ENCODE measurements at places on chromosomes 3 and 15. TPM values are rescaled to one million over a fixed set of nuclear protein-coding genes. Genes with fewer than 3 reads are reported as not detected.

GRCh38 chr3:185328324-185329004 lies 34.5 kb upstream of the MAP3K13 start:
- H3K27me3 ChIP-seq = no peaks in the 10 kb centered on the region
- no peak for DNase-seq
- no peak overlapping the region for H3K4me3 ChIP-seq
- no peaks in the 10 kb centered on the region for H3K36me3 ChIP-seq
- no peaks in the 10 kb centered on the region for H3K4me1 ChIP-seq

DNA sequence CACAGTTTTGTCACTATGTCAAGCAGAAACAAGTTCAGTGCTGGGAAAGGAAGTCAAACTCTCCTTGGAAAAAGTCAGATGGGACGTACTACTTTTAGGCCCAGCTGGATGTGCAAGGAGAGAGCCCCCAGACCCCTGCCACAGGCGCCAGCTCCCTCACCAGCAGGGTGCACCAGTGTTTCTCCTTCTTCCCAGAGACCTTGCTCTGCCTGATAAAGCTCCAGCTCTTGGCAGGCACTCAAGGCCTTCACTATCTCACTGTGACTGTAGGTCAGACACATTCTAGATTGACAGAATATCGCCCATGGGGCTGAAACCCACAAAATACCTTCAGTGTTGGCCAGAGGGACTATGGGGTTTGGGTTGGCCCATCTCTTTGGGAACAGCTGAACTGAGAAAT lies 54.8 kb upstream of the CHRNB4 start:
- H3K4me3 ChIP-seq = no peak overlapping the region
- no peaks in the 10 kb centered on the region for H3K27me3 ChIP-seq
- H3K27ac ChIP-seq = no peak overlapping the region
- peak; percentile 36 for DNase-seq
- H3K36me3 ChIP-seq = no peaks in the 10 kb centered on the region

DNA sequence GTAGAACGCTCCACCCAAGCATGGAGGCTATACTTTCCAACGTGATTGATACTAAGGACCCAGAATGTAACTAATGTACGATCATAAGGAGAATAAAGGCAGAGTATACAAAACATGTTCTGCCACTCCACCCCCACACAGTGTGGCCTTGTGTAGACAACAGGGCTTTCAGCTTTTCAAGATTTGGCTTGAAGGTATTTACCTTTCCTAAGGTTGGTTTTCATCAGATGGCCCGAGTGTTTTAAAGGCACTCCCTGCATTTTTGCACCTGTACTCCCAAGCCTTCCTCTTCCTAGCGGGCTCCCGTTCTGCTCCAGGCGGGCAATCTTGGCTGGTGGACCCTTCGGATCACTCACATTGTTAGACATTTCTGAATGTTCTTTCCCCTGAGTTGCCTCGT lies 4.6 kb downstream of the SATB1 start:
- H3K4me1 ChIP-seq = peaks cover 12% of the 10 kb centered on the region
- H3K4me3 ChIP-seq = no peak overlapping the region
- no peaks in the 10 kb centered on the region for H3K27me3 ChIP-seq
- H3K36me3 ChIP-seq = no peaks in the 10 kb centered on the region
- H3K27ac ChIP-seq = no peak overlapping the region

Gene CCNB2
- total RNA-seq = 120 TPM

Gene IFT80
- 41.9 TPM for total RNA-seq

Gene CFAP20DC
- 11.4 TPM for total RNA-seq

Gene ZNF80
- total RNA-seq = not detected

Gene CEP70
- 28.8 TPM for total RNA-seq

- H3K4me3 ChIP-seq = no peak overlapping the region
- DNase-seq = no peak
- peaks cover 63% of the 10 kb centered on the region for H3K27me3 ChIP-seq
- no peaks in the 10 kb centered on the region for H3K36me3 ChIP-seq
Measured at GRCh38 chr15:42578984-42579537, 3.7 kb downstream of the STARD9 start.

Gene FBXW12
- total RNA-seq = not detected

- H3K27me3 ChIP-seq = no peaks in the 10 kb centered on the region
- H3K4me1 ChIP-seq = no peaks in the 10 kb centered on the region
- no peak overlapping the region for H3K4me3 ChIP-seq
- H3K36me3 ChIP-seq = no peaks in the 10 kb centered on the region
Measured at GRCh38 chr3:124315215-124316033, 323.5 kb upstream of the ROPN1 start.

DNA sequence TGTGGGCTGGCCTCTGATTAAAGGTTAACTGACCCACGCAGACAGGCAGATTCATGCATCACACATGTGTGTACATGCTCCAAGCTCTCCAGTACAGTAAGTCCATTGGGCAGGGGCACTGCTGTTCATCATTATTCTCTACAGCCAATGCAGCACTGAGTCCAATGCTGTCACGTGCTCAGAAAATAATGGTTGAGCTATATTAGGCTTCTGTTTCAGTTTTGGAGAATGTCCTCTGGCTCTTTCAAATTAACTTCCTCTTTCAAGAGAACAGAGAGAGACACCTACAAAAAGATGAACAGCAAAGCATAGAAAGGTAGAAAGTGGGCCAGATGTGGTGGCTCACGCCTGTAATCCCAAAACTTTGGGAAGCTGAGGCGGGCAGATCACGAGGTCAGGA lies 202.6 kb downstream of the MEX3B start:
- no peaks in the 10 kb centered on the region for H3K27me3 ChIP-seq
- no peaks in the 10 kb centered on the region for H3K4me1 ChIP-seq
- no peaks in the 10 kb centered on the region for H3K36me3 ChIP-seq
- DNase-seq = no peak

GRCh38 chr3:56291244-56291680 lies 177.0 kb downstream of the ERC2 start:
- no peaks in the 10 kb centered on the region for H3K27me3 ChIP-seq
- no peak overlapping the region for H3K4me3 ChIP-seq
- DNase-seq = no peak
- peaks cover 34% of the 10 kb centered on the region for H3K4me1 ChIP-seq
